NT2/D1 (cell line): ENCODE measurements at places on chromosomes 6 and 20.
A peak's percentile ranks its signal among the peaks of the same experiment; 100 is the strongest.

DNA sequence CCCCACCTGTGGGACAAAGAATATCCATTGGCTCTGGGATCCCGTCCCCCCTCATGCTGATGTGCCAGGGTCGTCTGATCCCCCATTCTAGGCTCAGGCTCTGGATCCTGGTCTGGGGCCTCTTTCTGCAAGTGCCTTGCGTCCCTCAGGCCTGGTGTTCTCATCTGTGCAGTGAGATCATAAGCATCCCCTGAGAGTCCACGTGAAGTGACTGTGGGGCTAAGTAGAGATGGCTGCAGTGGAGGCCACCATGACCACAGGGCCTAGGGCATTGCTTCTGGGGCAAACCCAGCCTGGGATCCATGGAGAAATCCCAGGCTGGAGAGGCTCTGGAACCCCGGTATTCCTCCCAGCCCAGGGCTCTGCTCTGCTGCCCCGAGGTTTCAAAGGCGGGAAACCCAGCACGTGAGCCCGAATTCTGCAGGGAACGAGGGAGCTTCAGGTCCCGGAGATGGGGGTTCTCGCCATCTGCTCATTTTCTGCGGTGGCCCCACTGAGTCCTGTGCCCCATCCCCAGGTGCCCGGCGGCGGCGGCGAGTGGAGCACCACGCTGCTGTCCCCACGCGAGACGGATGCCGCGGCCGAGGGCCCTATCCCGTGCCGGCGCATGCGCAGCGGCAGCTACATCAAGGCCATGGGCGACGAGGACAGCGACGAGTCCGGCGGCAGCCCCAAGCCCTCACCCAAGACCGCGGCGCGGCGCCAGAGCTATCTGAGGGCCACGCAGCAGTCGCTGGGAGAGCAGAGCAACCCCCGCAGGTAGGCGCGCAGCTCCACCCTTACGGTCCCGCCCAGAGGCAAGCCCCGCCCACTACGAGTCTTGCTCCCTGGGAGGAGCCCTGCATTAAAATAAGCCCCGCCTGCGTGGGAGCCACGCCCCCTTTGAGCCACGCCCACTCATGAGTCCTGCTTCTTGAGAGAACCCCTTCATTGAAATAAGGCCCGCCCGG is 105.5 kb upstream of the MYL9 start:
- DNase-seq = peak; percentile 80

GRCh38 chr6:166488076-166488685 is 98.3 kb downstream of the RAMACL start:
- DNase-seq = no peak

DNA sequence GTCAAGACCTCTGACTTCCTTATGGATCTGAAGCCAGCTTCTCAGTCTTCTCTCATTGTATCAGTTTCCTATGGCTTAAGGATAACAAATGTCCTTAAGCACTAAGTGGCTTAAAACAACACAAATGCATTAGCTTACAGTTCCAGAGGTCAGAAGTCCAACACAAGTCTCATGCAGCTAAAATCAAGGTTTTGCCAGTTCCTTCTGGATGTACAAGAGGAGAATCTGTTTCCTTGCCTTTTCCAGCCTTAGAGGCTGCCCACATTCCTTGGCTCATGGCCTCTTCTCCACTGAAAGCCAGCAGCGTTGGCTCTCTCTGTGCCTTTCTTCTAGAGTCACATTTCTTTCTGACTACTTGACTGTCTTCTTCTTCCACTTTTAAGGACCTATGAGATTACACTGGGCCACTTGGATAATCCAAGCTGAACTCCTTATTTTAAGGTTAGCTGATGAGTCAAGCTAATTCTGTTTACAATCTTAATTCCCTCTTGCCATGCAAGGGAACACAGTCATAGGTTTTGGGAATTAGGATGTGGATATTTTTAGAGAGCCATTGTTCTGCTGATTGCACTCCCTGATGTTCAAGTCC is 179.0 kb downstream of the BCAS1 start:
- no peak for DNase-seq

- DNase-seq = no peak
Observed at GRCh38 chr20:24465730-24466129, 3.7 kb upstream of the SYNDIG1 start.

DNA sequence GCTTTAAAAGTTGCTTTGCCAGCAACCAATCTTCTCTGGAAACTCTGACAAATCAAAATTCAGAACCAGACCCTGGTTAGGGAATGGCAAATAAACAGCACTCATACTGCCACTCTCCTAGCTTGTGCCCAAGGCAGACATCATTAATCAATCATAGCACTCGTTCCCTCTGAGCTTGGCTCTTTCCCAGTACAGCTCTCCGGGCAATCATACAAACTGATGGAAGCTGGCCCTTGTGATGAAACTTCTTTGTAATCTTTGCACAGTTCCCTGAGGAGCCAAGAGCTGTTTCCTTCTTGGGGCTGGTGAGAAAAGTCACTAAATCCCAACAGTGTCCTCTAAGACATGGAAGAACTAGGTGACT is 34.7 kb downstream of the KIAA1755 start:
- no peak for DNase-seq

DNA sequence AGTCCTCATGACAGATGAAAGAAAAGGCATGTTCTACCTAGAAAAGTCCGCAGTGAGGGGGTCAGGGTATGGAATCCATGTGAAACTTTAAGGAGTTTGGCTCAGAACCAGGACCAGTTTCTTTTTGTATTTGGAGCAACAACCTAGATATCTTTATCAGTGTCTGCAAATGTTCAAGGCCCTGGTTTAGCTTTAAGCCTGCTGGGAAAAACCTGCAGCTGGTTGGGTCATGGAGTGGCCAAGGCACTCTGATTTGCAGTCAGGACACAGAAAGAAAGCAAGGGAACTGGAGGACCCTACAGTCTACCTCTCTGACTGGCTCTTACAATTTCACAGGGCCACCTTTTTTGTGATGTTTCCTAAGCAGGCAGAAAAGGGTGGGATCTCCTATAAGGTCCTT is 33.7 kb downstream of the GSTA2 start:
- DNase-seq = no peak

DNA sequence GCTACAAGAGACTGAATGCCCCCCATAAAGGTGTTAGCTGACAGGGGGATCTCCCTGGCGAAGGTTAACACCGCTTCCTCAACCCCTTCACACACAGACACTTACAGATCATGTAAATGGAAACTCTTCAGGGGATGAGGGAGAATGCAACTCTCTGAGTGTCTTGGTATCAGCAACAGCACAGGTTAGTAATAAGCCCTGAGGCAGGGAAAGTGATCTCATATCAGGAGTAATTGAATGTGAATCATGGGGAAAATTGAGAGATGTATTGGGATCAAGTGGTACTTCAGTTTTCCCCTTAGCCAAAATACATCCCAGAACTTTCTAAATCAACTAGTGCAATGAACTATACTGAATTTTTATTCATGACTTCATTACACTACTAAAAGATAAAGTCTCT is 23.8 kb downstream of the OR2J3 start:
- DNase-seq = no peak

DNA sequence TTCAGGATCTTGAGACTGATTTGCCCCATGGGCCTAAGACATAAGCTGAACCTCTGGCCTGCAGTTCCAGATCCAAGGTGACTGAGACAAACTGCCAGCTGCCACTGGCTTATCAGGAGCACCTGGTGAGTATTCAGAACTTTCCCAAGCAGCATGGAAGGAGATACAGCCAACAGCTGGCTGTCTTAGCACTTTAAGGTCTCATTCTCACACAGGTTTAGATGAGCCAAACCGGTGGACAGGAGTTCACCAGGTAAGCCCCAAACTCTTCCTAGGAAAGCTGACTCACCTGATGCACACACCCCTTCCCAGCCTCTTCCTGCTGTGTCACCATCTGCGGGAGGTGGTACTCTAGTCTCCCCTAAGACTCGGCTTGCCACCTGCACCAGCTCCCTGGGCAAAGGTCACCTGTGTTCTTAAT is at the start of gene BANF2:
Gene BANF2 (plus strand): TSS at position 36 of the 421 bp plus-strand sequence. CDS start 25,060 bp downstream, outside the sequence.
- DNase-seq = no peak

DNA sequence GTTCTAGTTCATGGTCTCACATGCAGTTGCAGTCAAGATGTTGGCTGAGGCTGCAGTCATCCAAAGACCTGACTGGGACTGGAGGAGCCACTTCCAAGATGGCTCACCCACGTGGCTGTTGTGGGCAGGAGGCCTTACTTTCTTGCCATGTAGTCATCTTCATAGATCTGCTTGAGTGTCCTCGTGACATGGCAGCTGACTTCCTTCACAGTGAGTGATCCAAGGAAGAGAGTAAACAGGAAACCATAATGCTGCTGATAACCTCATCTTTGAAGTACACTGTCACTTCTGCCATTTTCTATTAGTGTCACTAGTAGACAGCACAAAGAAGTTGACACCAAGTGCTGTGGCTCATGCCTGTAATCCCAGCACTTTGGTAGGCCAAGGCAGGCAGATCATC is 40.1 kb upstream of the AKIRIN2 start:
- DNase-seq = no peak

GRCh38 chr6:67391955-67392354 is 1243.1 kb upstream of the ADGRB3 start:
- DNase-seq = no peak

DNA sequence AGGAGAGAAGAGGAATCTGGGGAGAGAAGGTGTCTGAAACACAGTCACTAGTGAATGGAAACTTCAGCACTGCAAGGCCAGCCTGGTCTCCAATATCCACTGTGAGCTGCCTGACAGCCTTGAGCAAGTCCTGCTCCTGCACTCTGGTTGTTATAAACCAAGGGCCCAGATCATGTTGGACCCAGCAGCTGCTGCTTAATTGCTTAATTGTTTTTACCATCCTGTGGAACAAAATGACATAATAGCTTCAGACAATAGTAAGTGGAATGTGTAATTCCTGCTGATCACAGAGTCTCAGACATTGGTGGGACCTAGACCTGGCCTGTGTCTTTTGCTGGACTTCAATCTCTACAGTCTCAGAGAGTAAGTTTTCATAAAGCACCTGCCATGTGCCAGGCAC is 833.7 kb downstream of the TFAP2A start:
- no peak for DNase-seq

DNA sequence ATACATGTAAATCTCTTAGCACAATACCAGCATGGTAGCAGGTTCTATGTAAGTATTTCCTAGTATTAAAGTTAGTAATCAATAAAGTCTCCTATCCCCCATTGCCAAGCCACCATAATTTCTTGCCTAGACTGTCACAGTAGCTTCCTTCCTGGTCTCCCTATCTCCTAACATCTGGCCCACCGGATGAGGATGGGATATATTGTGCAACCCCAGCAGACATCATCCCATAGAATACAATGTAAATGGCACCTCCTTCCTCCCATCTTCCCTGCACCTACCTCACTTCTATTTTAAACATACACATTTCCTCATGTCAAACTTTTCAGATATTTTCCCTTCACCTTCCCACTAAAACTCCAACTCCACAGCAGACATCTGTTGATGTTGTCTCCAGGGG is 3.5 kb upstream of the BTN3A1 start:
- no peak for DNase-seq

- no peak for DNase-seq
Observed at GRCh38 chr20:31637660-31638059, at the start of gene COX4I2. COX4I2 (plus strand) TSS chr20:31637912; CDS start chr20:31639018, 1,106 bp downstream.

- DNase-seq = no peak
Observed at GRCh38 chr6:75818098-75818855, 69.2 kb downstream of the MYO6 start.

- no peak for DNase-seq
Observed at GRCh38 chr6:88641178-88641903, 322.1 kb downstream of the RNGTT start.

GRCh38 chr20:33964441-33964840 is 29.3 kb upstream of the RALY start:
- DNase-seq = no peak

DNA sequence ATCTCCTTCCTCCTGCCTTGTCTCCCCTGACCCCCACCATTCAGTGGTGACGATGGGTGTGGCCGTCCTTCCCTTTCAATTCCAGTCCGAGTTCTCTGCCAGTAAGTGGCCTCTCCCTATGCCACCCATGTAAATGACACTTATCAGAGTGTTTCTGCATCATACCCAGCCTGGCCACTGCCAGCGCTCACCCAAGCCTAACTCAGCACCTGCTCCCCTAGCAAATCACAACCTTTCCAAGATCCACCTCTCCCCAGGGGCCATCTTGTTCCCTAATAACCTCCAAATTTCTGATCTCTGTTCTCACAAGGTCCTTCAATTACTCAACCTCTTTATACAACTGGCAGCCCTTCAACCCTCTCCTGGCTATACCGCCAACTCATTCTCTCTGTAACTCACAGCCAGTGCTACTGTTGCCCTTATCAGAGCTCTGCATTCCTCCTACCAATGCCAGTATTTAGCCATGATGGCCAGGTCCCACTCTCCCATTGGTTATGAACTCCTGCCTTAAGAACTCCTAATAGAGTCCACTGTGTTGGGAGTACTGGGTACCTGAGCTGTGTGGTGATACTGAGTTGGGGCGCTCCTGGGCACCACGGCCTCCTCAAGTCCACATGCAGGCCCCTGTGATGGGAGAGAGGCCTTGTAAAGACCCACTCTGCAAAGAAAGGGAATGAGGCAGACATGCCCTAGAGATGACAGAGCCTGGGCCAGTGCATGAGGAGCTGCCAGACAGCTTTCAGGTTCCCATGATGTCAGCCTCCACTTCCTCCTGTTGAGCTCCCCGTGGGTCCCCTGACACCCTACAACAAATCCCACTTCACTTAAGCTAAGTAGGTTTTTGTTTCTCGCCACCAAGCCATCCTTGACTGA is 187.4 kb upstream of the RREB1 start:
- DNase-seq = no peak

GRCh38 chr20:56443654-56444540 is 24.5 kb upstream of the RTF2 start:
- no peak for DNase-seq

DNA sequence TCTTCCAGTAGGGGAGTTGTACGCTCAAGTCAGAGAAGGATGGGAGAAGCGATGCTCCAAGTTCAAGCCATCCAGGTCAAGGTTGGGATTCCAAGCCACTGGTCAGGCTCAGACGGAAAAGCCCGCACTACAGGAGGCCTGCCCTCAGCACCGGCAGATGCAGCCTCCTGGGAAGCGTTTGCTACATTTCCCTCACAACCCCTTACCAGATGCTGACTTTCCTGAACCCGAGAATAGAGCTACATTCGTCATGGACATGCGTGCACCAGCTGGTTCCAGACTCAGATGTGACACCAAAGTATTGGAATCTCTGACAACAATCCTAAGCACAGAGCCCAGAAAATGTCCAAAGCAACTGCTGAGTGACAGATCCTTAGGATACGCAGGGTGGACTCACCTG is 174.8 kb downstream of the SASH1 start:
- no peak for DNase-seq

DNA sequence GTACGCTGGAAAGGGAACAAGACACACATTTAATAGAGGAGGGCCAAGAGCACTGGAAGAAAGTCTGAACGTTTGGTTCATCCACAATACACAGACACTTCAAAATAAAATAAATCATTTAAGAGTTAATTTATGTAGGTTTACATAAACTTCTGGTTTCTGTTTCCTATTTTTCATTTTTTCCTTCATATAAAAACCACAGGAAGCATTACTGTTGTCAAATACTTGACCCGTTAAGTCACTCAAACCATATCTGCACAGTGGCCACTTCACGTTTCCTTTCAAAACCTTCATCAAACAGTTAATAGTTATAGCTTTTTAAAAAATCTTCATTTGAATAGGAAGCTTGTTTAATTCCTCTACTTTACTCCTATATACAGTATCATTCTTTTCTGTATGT is 257.6 kb upstream of the THEMIS start:
- no peak for DNase-seq

- no peak for DNase-seq
Observed at GRCh38 chr6:21099338-21100314, 493.9 kb upstream of the SOX4 start.
